ENCODE measurements at places on chromosomes 6 and 20.

- no peak for DNase-seq
Measured at GRCh38 chr6:56624046-56624727, 18.5 kb downstream of the DST start.

DNA sequence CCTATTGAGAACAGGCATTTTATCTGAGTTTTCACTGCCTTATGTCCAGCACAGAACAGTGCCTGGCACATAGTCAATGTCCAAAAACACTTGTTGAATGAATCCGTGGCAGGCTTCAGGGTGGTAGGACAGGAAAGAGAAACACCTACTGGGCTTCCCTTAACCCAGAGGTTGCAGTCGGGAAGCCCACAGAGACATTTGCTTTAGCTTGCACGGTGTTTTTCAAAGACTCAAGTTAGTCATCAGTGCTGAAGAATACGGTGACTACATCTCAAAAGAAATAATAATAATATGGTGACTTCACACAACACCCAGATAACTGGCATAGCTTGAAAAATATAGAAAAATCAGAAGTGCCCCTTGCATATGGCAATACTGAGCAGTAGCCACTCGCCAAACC lies 160.4 kb downstream of the CD83 start:
- DNase-seq: no peak

GRCh38 chr6:108927927-108928326 lies 79.7 kb downstream of the ARMC2 start:
- DNase-seq: no peak

DNA sequence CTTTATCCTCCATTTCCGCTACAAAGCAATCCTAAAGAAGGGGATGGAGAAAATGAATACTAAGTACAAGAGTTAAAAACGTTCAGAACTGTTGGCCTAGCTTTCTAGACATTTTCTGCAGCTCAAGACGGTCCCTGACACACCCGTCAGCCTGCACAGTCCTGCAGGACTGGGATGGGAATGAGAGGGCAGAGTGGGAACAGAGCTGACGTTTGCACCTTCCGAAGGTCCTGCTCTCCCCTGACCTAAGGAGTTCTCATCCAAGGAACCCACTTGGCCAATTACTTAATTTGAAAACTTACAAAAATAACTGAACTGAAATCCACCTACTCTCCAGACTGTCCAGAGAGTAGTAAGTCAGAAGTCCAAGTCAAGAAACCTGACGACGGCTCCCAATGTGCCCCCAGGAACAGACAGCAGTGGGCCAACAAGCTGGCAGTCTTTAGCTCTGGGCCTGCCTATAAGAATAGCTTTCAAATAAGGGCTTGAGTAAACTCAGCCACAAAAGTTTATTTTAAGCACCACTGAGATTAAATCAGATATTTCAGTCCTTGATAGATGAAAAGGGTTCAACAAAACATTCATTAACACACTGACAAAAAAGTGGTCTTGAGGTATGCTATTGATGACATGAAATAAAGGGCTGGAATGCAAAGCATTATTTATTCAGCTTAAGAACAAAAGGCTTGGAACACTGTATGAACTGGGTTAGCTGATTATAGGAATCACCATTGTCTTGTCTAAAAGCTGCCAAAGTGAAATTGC lies 76.8 kb downstream of the CNKSR3 start:
- no peak for DNase-seq

DNA sequence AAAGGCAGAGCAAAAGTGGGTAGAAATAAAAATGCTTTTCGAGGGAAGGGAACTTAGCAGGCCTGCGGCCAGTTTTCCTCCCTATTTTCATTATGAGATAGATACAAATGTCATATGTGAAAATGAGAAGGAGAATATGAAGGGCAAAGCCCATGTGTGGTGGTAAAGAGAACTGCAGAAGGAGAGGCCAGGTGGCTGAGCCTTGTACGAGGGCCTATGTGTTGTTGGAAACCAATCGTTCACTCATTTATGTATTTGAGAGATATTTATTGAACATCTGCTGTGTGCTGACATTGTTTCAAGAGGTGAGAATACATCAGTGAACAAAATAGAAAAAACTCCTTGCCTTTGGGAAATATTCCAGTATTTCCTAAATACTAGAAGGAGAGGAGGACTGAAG lies 147.7 kb downstream of the SH3BGRL2 start:
- DNase-seq: no peak

DNA sequence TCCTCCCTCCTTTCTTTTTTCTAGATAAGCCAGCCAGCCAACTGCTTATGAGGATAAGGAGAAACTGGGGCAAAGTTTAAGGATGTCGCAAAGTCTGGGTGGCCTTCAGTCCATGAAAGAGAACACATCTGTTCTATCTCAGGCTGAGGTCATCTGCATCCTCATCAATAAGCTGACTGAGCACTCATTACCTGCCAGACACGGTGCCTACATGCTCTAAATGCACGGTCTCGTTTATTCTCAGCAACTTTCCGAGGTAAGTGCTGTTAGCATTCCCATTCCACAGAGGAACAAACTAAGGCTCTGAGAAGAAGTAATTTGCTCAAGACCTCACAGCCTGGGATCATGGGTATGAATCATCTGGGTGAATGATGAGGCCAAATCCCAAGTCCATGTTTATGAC lies 133.1 kb downstream of the BCAS1 start:
- DNase-seq: no peak

DNA sequence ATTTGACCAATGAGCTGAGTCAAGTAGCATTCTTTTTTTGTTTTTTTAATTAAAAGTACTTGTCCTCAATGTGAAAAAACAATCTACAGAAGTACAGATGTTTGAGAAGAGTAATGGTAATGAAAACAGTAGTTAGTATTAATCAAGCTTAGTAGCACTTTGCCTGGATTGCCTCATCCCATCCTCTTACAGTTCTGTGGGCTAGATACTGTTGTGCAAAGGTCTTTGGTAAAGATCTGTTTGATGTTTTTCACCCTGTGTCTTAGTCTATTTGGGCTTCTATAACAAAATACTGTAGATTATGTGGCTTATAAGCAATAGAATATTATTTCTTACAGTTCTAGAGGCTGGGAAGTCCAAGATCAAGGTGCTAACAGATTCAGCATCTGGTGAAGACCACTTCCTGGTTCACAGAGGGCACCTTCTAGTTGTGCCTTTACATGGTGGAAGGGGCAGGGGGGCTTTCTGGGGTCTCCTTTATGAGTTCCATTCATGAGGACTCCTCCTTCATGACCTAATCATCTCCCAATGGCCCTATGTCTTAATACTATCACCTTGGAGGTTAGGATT lies 84.3 kb downstream of the SHLD1 start:
- no peak for DNase-seq

DNA sequence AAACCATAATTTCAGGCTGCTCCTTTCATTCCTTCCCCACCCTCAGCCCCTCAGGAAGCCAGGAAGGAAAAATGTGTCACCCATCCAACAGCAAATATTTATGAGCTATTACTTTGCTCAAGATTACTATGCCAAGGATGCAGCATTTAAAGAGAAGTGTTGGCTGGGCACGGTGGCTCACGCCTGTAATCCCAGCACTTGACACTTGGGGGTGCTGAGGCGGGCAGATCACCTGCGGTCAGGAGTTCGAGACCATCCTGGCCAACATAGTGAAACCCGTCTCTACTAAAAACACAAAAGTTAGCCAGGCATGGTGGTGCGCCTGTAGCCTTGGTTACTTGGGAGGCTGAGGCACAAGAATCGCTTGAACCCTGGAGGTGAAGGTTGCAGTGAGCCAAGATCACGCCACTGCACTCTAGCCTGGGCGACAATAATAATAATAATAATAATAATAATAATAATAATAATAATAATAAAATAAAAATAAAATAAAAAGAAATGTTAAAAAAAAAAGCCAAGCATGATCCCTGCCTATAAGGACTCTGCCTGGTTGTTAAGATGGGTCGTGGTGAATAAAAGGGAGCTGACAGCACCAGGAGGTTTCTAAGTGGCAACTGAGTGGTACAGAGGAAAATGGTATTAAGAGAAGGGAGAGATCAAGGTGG lies 20.5 kb upstream of the TIAM2 start:
- DNase-seq: no peak

- DNase-seq: no peak
Measured at GRCh38 chr6:23177806-23178205, 608.4 kb downstream of the HDGFL1 start.

- DNase-seq: no peak
Measured at GRCh38 chr20:45459606-45460005, 9.9 kb upstream of the WFDC2 start.

- DNase-seq: no peak
Measured at GRCh38 chr6:1047981-1048541, 263.8 kb upstream of the FOXQ1 start.

DNA sequence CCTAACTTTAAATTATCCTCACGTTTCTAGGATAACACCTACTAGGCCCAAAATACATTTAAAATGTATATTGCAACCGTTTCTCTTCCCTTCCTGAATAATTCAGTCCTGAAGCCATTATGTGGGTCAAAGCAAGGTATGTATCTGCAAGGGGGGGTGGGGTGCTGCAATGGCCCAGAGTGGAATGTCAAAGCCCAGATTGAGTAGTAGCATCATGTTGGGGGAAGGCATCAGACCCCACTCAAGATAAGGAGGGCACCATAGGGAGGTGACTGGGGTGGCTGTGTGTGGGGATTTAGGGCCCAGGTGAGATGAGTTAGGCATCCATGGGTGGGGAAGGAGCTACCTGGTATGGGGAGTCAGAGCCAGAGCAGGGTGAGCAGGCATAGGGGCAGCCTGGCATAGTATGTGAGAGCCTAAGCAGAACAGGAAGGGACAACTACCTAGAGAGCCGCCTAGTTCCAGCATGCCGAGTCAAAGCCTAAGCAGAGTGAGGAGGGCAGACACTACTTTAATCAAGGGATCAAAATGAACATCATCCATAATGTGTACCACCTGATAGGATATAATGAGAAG lies 48.2 kb downstream of the ZNF292 start:
- no peak for DNase-seq

GRCh38 chr20:58890518-58891085 lies 38.1 kb downstream of the GNAS start:
- DNase-seq: peak; percentile 58

GRCh38 chr20:40774252-40774651 lies 85.2 kb upstream of the MAFB start:
- no peak for DNase-seq

- no peak for DNase-seq
Measured at GRCh38 chr6:74510878-74511277, 695.0 kb downstream of the COL12A1 start.

- DNase-seq: no peak
Measured at GRCh38 chr6:25061289-25061936, 125.7 kb upstream of the RIPOR2 start.

- no peak for DNase-seq
Measured at GRCh38 chr6:31114541-31114878, at the start of gene PSORS1C1. TSS of gene PSORS1C1 (plus strand) at chr6:31114800. CDS start at chr6:31129633, 14,833 bp downstream.

DNA sequence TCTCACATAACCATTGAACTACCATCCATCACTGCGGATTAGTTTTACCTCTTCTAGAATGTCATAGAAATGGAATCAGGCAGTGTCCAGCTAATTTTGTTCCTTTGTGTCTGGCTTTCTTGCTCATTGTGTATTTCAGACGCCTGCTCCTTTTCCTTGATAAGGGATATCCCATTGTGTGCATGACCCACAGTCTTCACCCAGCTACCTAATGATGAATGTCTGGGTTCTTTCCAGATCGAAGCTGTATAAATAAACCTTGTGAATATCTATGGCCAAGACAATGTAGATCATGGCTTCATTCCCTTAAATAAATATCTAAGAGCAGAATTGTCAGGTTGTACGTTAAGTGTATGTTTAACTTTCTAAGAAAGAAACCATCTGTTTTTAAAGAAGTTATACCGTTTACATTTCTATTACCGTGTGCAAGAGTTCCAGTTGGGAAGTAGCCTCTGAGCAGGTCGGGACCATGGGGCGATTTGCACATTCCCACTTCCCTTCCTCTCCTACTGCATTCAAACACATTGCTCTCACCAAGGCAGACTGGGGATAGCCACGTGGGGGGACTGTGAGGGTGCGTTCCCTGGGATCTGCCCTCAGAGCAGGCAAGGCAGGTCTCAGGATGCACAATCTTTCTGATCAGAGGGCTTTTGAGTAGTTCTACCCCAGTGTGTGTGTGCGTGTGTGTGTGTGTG lies 13.1 kb downstream of the CD93 start:
- no peak for DNase-seq

- no peak for DNase-seq
Measured at GRCh38 chr6:84770521-84770920, 6.1 kb upstream of the TBX18 start.

- peak; percentile 41 for DNase-seq
Measured at GRCh38 chr20:39048000-39048696, 86.0 kb downstream of the DHX35 start.

- no peak for DNase-seq
Measured at GRCh38 chr20:6940876-6941275, 173.4 kb downstream of the BMP2 start.

GRCh38 chr20:19370076-19371075 lies 157.9 kb downstream of the SLC24A3 start:
- no peak for DNase-seq

DNA sequence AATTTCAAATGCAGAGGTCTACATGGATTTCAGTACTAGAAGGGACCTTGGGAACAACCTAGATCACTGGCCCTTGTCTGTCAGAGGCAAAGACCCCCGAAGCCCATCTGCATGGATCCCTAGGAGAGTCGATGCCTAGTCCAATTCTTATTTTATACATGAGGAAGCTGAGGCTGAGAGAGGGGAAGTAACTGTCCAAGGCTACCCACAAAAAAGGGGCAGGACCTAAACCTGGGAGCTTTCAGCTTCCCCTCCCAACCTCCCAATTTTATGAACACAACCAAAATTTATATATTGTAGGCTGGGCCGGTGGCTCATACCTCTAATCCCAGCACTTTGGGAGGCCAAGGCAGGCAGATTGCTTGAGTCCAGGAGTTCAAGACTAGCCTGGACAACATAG lies 73.2 kb downstream of the TRERF1 start:
- no peak for DNase-seq

DNA sequence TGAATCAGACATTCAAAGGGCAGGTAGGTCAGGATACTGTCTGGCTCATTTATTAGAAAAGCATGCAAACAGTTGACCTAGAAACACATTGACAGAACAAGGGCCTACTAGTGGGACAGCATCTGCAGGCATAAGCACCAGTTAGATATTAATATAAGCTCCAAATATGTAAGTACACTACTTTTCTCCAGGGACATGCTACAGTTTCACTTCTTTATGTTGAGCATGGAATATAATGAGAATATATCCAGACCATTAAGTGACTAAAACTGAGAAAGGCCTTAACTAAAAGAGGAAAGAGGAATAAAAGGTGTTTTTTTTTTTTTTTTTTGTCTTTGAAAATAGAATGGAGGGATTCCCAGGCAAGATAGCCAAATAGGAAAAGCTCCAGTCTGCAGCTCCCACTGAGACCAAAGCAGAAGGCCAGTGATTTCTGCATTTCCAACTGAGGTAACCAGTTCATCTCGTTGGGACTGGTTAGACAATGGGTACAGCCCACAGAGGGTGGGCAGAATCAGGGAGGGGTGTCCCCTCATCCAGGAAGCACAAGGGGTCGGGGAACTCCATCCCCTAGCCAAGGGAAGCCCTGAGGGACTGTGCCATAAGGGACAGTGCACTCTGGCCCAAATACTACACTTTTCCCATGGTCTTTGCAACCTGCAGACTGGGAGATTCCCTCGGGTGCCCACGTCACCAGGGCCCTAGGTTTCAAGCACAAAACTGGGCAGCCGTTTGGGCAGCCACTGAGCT lies 251.6 kb downstream of the PHF3 start:
- no peak for DNase-seq

- no peak for DNase-seq
Measured at GRCh38 chr20:9225879-9226278, 157.0 kb downstream of the PLCB4 start.
